Activated CD8-positive, alpha-beta T cell treated with anti-CD3 and anti-CD28 coated beads, Interleukin-2, amount 10 ng/mL, durations not matched to agents 7 days and 5 days (primary cell): ENCODE measurements at places on chromosomes 5 and 9. TPM values are rescaled to one million over a fixed set of nuclear protein-coding genes. Genes with fewer than 3 reads are reported as not detected.

DNA sequence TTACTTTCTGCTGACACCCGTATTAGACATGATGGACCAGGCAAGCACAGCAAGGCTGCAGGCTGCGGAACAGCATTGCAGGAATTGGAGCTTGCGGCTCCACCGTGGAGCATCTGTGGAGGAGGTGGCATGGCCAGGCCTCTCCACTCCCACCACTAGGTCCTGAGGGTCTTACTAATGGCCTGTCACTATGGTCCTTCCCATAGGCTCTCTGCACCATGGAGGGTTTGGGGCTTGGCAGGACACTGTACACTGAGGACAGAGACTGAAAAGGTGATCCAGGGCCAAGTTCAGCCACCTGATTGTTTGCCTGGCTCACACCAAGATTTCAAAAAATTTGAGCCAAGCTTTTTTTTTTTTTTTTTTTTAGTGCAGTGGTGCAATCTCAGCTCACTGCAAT lies 14.3 kb upstream of the ZBTB43 start:
- no peak overlapping the region for H3K4me3 ChIP-seq
- H3K36me3 ChIP-seq = no peaks in the 10 kb centered on the region
- DNase-seq = no peak
- peaks cover 54% of the 10 kb centered on the region for H3K27me3 ChIP-seq

- H3K36me3 ChIP-seq = no peaks in the 10 kb centered on the region
- peaks cover 2% of the 10 kb centered on the region for H3K27me3 ChIP-seq
- H3K27ac ChIP-seq = no peak overlapping the region
- no peak overlapping the region for H3K4me3 ChIP-seq
- H3K4me1 ChIP-seq = no peaks in the 10 kb centered on the region
- DNase-seq = no peak
Observed at GRCh38 chr5:173178369-173178910, 34.1 kb downstream of the BNIP1 start.

The C6 gene
- not detected for total RNA-seq

The CATSPER3 gene
- total RNA-seq = 0.68 TPM

The RLN2 gene
- 2.2 TPM for total RNA-seq

The SPINK7 gene
- total RNA-seq = not detected

GRCh38 chr5:176373100-176373818 lies 8.0 kb downstream of the ARL10 start:
- no peaks in the 10 kb centered on the region for H3K36me3 ChIP-seq
- H3K27ac ChIP-seq = no peak overlapping the region
- no peaks in the 10 kb centered on the region for H3K4me1 ChIP-seq
